ENCODE measurements at places on chromosomes 2 and 18. TPM values are rescaled to one million over a fixed set of nuclear protein-coding genes. Genes with fewer than 3 reads are reported as not detected.

- H3K27ac ChIP-seq = no peak overlapping the region
- H3K4me3 ChIP-seq = no peak overlapping the region
- no peaks in the 10 kb centered on the region for H3K36me3 ChIP-seq
- no peaks in the 10 kb centered on the region for H3K4me1 ChIP-seq
- H3K27me3 ChIP-seq = no peaks in the 10 kb centered on the region
These were observed 329.6 kb upstream of the ID2 start for GRCh38 chr2:8352296-8352695.

GRCh38 chr2:29620890-29621289 lies 300.5 kb downstream of the ALK start:
- H3K4me3 ChIP-seq = no peak overlapping the region
- H3K27ac ChIP-seq = no peak overlapping the region
- peaks cover 3% of the 10 kb centered on the region for H3K4me1 ChIP-seq

GRCh38 chr2:17442334-17442733 lies 75.9 kb downstream of the RAD51AP2 start:
- no peak overlapping the region for H3K4me3 ChIP-seq
- DNase-seq = peak; percentile 76
- H3K36me3 ChIP-seq = no peaks in the 10 kb centered on the region
- H3K4me1 ChIP-seq = peaks cover 15% of the 10 kb centered on the region

GRCh38 chr2:47715552-47715951 lies 67.4 kb upstream of the MSH6 start:
- H3K4me3 ChIP-seq = no peak overlapping the region
- DNase-seq = no peak
- no peaks in the 10 kb centered on the region for H3K4me1 ChIP-seq
- H3K27me3 ChIP-seq = no peaks in the 10 kb centered on the region

- no peaks in the 10 kb centered on the region for H3K36me3 ChIP-seq
- no peak overlapping the region for H3K27ac ChIP-seq
- H3K4me3 ChIP-seq = no peak overlapping the region
- H3K4me1 ChIP-seq = peaks cover 25% of the 10 kb centered on the region
These were observed 18.1 kb upstream of the PKDCC start for GRCh38 chr2:42029639-42030199.

- no peak overlapping the region for H3K27ac ChIP-seq
- no peaks in the 10 kb centered on the region for H3K27me3 ChIP-seq
- no peaks in the 10 kb centered on the region for H3K4me1 ChIP-seq
- DNase-seq = no peak
These were observed 558.2 kb upstream of the LINC00305 start for GRCh38 chr18:64707052-64707451.

DNA sequence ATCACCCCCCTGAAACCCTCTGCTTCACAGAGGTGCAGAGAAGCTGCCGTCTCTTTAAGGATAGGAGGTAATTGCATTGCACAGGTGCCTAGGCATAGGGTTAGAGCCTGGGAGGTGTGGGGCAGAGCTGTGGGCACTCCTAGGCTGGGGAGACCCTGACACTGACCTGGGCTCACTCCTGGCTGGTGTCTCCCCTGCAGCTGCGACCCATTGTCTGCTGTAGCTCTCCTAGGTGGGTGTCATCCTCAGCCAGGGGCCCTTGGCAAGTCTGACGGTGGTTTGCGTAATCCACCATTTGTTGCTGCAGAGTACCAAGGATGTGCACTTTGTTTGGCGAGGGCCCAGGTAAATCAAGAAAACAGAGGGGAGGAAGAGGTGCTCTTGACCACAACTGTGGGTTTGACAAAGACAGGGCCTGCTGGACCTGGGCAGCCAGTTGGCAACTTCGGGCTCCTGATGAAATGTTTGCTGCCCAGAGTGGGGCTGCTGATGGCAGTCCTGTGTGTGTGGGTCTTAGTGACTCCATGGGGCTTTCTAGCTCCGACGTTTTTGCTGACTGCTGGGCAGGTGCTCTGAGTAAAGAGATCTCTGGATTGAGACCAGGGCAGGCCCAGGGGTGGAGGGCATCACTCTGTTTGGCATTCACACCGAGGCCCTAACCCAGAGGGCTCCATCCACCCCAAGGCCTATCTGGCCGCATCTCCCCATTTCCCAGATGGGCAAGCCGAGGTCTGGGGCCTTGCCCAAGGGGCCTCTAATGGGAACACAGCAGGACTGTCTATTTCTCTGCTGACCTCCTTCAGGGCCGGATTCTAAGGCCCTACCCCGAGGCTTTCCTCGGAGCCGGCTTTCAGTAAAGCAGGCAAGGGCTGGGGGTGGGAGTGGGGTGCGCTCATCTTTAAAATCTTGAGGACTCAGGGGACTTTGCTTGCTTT lies 67.7 kb downstream of the EDAR start:
- peaks cover 6% of the 10 kb centered on the region for H3K4me1 ChIP-seq
- H3K27me3 ChIP-seq = peaks cover 6% of the 10 kb centered on the region
- H3K4me3 ChIP-seq = no peak overlapping the region
- no peak for DNase-seq
- no peak overlapping the region for H3K27ac ChIP-seq

DNA sequence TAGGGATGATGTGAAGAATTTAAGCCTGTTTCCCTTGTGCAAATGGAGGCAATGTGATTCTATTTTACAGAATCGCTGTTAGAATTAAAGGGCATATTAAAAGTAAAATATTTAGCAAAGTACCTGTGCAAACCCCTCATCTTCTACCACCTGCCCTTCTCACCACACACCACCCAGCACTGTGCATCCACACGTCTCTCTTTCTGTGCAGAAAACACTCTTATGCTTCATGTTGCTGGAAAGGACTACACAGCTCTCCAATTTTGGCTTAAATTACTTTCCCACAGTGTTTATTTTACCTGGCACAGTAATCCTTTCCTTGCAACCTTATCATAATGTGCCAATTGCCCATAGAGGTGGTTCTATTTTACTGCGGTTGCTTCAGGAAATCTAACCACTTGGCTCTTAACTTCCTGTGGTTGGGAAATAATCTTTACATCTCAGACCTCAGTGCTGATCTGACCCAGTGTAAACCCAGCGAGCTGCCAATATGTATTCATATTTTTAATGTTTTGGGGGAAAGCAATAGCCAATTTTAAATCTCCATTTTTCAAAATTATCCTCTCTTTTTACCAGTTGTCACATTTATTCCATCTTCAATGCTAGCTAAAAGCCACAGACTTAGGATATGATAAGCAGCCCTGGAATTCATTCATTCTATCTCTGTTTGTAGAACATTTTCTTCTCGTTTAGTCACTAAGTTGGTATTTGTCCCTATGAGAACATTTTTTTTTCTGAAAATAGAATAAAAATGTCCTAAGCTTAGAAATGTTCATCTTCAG lies 250.9 kb downstream of the DSEL start:
- peak overlapping the region; percentile 74 for H3K27ac ChIP-seq
- no peak overlapping the region for H3K4me3 ChIP-seq
- no peaks in the 10 kb centered on the region for H3K27me3 ChIP-seq
- DNase-seq = peak; percentile 93
- H3K4me1 ChIP-seq = peaks cover 25% of the 10 kb centered on the region

GRCh38 chr2:66836851-66837250 lies 401.9 kb downstream of the MEIS1 start:
- peaks cover 17% of the 10 kb centered on the region for H3K4me1 ChIP-seq
- no peak overlapping the region for H3K4me3 ChIP-seq
- H3K27ac ChIP-seq = no peak overlapping the region
- DNase-seq = no peak
- no peaks in the 10 kb centered on the region for H3K36me3 ChIP-seq
- H3K27me3 ChIP-seq = no peaks in the 10 kb centered on the region

DNA sequence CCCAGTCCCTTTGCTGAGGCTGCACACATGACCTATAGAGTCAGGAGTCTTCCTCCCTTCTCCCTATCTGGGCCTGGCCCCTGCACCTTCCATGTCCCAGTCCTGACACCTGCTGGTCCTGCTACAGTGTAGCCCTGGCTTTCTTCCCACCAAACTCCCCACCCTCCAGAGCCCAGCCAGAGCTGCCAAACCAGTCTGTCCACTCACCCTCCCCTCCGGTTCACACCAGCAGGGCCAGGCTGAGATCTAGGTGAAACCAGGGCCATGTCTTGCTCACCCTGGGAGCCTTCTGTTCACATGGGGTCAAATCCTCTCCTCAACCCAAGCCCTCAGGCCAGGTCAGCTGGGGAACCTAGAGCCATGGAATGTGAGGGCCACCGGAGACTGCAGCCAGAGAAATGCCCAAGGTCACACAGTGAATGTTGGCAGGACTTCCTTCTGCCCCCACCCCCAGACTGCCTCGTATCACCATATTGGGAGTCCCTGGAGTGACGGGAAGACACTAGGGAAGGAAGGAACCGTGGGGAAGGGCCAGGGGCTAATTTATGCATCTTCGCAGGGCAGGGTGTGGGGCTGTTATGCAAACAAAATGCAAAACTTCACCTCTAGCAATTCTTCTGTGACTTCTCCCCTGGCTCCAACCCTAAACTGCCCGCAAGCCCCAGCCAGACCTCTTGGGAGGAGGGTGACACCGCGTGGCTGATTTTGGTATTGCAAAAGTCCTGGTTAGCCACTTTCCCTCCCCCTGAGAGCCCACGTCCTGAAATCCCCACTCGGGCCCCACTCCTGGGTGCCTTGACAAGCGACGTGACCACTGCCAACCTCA lies 14.6 kb downstream of the TNS1 start:
- peaks cover 14% of the 10 kb centered on the region for H3K4me1 ChIP-seq
- H3K27ac ChIP-seq = no peak overlapping the region
- H3K36me3 ChIP-seq = no peaks in the 10 kb centered on the region
- no peaks in the 10 kb centered on the region for H3K27me3 ChIP-seq

DNA sequence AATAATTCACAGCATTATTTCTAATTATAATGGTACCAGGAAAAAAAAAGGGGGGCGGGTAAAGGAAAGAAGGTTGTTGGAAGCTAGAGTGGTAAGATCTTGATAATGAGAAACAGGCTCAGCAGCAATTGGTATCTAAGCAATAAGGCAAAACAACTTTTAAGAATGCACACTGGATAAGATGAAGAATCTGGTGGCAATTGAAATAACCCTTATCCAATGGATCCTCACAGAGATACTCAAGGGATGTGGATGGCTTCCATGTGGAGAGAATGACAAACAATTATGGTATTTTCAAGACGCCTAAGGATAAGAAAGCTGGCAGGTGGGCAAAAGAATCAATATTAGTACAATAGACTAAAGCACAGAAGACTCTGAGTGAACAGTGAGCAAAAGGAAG lies 153.6 kb downstream of the UPP2 start:
- no peaks in the 10 kb centered on the region for H3K27me3 ChIP-seq
- no peak overlapping the region for H3K4me3 ChIP-seq
- no peak for DNase-seq

Gene KATNAL2
- total RNA-seq = 3.0 TPM

Gene NT5DC4
- not detected for total RNA-seq

Gene CHRNG
- not detected for total RNA-seq
